ENCODE measurements at places on chromosomes 1 and 21. TPM values are rescaled to one million over a fixed set of nuclear protein-coding genes. Genes with fewer than 3 reads are reported as not detected.

Gene FCRL2
- total RNA-seq = not detected

Gene SLC5A3
- 77.0 TPM for total RNA-seq

Gene LHX8
- total RNA-seq = not detected

Gene CDKN2C
- 38.5 TPM for total RNA-seq

Gene PDZK1
- total RNA-seq = 0.38 TPM

Gene IL20
- total RNA-seq = not detected

Gene KLHL20
- total RNA-seq = 38.3 TPM

Gene CELA3A
- total RNA-seq = not detected

Gene DCST2
- total RNA-seq = not detected

Gene LMOD1
- 25.7 TPM for total RNA-seq

Measured in regular cardiac myocyte (primary cell).